ENCODE measurements at places on chromosomes 7 and 10.

GRCh38 chr7:41268878-41269277, 434.0 kb downstream of the INHBA start:
- DNase-seq, result no peak

DNA sequence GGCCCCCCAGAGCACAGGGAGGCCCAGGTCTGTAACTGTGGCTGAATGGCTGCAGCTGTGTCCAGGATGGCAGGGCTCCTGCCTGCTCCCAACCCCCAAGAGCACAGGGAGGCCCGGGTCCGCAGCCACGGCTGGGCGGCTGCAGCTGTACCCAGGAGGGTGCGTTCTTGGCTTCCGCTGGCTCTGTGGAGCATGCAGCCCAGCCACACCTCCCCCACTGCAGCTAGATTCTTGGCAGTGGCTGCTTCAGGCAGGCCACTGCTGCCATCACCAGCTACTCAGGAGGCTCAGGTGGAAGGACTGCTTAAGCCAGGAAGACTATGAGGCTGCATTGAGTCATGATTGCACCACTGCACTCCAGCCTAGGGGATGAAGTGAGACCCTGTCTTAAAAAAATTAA, 27.9 kb downstream of the C7orf25 start:
- no peak for DNase-seq

GRCh38 chr7:44384586-44385433, 59.4 kb upstream of the CAMK2B start:
- peak; percentile 8 for DNase-seq

DNA sequence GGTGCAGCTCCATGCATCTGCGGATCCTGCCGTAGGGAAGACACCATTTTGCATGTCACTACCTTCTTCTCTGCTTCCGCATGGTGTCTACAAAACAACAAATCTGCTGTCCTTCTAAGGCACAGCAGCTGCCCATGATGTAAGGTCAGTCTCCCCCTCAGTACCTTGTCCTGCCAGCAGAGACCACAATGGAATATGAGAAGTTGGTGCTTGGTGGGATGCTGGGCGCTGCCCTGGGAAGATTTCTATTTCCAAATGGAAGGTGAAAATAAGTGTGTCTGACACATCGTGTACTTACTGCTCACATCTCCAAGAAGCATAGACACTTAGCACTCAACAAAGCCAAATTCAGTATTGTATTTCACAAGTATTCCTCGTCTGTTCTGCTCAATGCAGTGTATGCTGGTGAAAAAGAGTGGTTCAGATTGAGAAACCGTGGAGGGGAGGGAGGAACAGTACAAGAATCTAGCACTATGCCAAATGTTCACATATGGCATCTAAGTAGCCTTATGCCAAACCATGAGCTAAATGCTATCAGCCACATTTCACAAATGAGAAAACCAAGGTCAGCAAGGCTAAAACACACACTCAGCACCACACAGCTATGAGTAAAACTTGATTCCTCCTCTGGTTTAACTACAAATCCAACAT, 95.0 kb downstream of the GRB10 start:
- DNase-seq, result no peak

DNA sequence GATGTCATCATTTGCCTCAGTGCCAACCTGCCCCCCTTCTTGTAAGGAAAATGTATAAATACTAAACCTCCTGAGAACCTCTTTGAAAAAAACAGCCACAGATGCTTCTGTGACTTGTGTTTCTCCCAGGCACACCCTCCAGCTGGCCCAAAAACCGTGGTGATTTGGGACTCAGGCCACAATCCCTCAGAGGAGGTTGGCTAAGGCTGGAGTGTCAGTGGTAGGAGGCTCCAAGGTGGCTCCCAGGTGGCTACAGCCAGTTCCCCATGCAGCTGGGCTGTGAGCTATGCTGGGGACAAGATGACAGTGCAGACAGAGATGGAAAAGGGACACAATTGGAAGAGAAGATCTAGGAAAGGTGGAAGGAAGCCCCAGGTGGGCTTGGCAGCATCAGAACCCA, 104.7 kb downstream of the CPXM2 start:
- DNase-seq, result no peak

DNA sequence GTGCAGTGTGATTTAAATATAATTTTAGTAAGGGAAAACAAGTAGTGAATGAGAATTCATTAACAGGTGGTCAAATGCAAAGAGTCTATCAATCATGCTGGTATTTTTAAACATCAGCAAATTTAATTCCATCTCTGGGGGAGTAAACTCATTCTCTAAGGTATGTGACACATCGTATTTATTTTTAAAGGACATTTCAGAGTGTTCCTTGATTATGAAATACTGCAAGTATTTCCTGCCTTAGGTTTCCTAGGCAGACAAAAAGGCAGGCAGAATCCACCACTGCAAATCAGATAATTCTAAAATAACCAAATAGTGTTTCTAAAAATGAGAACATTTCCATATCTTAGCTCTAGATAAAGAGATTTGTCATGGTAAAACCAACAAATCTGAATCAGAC, 193.8 kb downstream of the LRRTM3 start:
- DNase-seq, result no peak

GRCh38 chr7:66522518-66522917, 106.2 kb upstream of the KCTD7 start:
- no peak for DNase-seq

DNA sequence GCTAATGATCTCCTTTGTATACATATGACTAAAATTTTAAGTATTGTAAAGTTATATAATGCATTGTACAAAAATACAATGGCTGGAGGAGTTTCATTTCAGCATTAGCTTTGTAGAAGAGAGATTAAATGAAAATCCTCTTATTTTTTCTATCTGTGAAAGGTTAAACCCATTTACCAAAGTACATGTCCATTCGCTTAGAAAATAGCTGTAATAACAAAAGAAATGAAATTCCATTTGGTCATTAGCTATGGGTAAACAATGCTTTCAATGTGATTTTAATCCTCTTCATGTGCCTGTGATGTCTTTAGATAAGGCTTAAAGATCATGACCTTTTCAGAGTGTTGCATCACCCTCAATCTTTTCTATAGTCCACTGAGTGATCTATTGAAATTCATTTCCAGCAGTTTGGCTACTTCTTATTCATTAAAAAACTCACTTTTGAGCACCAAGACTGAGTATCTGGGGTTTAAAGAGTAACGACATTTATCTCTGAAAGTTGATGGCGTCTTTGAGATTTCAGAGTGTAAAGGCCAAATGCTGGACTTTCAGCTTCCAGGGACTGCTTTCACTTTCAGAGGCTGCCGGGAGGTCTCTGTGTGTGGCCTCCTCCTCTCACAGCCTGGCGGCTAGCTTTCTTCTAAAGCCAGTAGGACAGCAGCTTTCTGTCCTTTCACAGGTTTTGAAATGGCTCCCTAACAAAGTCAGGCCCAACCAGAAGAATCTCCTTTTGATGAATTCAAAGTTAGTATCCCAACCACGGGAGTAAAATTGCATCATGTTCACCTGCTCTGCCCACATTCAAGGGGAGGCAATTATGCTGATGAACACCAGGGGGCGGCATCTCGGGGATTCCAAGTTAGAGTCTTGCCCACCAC, 701.4 kb upstream of the COBL start:
- no peak for DNase-seq

DNA sequence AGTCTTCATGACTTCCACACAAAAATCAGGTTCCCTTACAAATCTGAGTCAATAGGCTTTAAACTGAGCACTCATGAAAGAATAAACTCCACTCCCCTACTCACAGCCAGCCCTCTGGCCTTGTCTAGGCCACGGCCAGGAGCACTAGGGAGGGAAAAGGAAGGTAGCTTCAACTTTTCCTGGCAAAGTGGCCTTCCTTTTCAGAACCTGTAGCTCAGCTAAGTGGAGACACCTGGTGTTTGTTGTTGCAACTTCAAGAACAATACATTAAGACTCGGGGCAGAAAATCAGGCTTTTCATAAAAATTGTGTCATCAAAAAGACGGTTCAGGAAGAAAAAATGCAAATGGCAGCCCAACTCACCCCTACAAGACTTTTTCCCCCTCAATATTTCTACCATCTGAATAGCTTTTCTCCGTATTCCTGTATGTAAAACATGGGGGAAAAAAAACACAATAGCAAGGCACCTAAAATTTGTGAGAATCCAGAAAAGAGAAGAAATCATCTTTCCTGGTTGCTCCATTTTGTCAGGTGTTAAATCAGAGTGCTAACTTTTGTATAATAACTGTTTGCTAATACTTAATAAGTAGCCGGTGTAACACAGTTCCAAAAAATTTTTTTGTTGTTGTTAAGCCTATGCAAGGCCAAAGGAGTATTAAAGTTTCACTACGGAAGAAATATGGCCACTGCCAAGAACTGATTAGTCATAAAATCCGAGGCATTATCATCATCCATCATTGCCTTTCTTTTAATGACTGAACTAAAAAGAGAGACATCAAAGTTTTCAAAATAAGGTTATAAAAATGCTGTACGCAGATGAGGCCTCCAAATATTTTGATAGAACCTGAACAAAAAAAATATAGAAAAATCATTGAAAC, 66.2 kb upstream of the ARID5B start:
- peak; percentile 23 for DNase-seq

GRCh38 chr7:73397521-73398281, 35.9 kb upstream of the FZD9 start:
- peak; percentile 81 for DNase-seq

GRCh38 chr10:131870831-131871672, 29.8 kb upstream of the PPP2R2D start:
- no peak for DNase-seq

DNA sequence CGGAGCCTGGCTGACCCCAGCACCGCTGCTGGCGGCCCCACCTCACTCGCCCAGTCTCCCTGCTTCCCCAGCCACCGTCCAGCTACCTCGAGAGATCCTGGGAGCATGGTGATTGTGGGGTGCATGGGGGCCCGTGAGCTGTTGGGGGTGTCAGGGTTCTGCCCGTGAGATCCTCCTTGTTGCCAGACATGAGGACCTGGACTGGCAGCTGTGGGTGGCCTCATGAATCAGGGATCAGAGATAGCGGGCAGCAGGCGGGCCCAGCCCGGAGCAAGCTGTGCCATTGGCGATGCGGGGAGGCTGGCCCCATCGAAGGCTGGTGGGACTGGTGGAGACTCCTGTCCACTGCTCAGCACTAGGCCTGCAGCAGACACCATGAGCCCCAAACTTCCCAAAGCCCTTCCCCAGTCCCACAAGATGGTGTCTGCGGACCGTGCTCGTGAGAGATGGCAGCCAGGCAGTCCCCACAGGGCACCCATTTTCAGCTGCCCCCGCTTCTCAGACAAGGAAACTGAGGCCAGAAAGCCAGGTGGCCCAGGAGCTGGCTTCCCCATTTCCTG, 75.6 kb downstream of the LHPP start:
- DNase-seq, result no peak

DNA sequence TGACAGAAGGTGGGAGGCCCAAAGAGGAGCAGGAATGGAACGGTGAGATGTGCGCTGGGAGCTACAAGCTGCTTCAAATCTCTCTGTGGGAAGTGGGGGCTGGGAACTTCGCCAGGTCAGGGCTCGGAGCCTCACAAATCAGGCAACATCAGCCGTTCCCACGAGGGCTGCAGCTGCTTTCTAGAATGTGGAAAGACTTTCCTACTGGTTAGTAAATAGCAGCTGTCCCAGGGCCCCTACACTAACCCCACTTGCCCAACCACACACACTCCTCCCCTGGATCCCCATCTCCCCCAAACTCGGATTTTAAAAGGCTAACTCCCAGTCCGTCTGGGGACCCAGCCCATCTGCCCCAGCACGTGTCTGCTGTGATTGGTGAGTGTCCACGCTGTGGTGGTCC, 40.6 kb upstream of the PITRM1 start:
- peak; percentile 67 for DNase-seq

- DNase-seq, result no peak
These were observed 2.6 kb upstream of the ZPBP start for GRCh38 chr7:50095634-50096033.

DNA sequence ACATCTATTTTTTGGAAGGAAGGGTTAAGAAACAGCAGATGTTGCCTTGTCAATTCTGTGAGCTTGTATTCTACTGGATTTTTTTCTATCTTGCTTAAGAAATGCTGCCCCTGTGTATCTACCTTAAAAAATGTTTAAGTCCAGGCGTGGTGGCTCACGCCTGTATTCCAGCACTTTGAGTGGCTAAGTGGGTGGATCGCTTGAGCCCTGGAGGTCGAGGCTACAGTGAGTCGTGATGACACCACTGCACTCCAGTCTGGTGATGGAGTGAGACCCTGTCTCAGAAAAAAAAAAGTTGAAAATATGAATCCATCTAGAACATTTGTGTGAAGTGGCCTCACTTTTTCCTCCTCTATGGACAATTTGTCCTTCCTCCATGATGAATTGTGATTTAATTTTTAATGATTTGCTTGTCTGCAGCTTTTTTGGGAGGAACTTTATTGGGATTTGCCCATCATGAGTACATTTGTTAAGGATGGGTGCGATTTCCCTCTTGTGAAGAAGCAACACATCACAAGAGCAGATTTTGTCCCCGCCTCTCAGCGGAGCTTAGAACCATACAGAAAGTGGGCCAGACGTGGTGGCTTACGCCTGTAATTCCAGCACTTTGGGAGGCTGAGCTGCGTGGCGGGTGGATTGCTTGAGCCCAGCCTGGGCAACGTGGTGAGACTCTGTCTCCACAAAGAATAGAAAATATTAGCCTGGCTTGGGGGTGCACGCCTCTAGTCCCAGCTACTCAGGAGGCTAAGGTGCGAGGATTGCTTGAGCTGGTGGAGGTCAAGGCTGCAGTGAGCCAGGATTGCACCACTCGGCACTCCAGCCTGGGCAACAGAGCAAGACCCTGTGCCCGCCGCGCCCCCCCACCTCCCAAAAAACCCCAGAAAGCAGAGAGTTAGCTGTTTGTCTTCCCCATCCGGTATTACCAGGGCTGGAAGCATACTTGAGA, 57.7 kb downstream of the DNAJB6 start:
- DNase-seq, result no peak

GRCh38 chr10:105952153-105952552, 1212.4 kb downstream of the SORCS1 start:
- peak; percentile 27 for DNase-seq

- DNase-seq, result peak; percentile 38
These were observed 53.5 kb downstream of the NRF1 start for GRCh38 chr7:129665013-129665401.

DNA sequence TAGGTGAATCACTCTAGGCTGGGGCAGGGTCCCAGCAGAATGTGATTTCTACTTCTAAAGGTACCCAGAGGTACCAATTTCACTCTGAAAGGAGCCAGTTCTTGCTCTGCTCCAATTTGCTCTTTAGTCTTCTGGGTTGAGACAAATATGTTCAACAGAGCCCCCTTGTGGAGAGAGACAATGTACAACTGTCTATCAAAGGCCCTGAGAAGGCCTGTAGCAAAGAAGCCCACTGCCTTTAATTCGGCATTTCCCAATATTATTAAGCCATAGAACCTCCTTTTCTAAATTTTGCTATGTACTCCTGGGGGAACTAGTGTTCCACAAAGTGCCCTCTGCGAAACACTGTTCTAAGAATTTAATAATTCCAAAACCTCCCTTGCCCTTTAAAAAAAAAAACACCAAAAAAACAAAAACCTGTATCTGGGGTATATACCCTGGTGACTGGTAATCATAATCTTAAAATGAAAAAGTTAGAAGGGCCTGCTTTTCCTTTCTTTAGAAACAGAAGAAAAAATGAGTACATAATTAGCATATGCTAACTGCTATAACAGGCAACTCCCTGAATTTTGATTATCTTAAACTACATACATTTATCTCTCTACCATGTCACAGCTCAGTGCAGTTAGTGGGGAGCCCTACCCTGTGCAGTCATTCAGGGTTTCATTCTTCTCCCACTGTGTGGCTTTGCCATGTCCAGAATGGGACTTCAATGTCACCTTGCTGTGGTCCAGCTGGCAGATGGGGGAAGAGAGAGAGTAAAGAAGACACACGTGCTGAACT, 160.9 kb upstream of the BMPER start:
- no peak for DNase-seq

Measured in femur (tissue), 1 donor.